ENCODE measurements at places on chromosomes 5 and 9.

DNA sequence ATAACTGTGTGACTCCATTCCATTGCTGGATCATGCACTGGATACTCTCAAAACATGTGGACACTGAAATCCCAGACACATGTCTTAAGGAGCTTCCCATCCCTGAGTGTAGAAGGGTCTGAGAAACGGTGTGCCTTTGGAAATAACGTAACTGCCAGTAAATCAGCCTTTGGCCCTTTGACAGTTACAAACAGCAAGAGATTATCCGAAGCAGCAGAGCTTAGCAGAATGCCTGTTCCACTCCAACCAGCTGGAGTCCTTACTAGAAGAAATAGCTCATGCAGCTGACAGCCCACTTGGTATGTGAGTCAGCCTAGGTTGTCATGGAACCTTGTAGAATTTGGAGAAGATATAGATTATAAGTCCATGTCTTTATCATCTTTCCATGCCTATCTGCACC, 7.0 kb downstream of the TMEM252 start:
- no peak for DNase-seq

DNA sequence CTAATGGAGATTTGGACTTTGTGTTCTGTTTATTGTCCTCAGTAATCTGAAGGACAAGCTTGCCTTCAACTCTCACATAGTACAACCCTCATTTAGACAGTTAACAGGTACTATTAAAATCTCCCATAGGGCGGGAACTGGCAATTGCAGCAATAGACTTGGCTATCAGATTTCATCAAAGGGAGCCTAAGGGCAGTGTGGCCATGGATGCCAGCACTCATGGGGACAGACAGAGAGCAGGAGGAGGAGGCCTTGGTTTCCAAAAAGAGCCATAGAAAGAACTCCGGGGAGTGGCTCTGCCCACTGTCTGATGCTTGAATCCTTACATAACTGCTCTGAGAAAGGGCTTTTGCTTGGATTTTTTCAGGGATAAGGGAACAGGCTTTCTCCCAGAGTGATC, 6.8 kb downstream of the SLC36A1 start:
- no peak for DNase-seq

DNA sequence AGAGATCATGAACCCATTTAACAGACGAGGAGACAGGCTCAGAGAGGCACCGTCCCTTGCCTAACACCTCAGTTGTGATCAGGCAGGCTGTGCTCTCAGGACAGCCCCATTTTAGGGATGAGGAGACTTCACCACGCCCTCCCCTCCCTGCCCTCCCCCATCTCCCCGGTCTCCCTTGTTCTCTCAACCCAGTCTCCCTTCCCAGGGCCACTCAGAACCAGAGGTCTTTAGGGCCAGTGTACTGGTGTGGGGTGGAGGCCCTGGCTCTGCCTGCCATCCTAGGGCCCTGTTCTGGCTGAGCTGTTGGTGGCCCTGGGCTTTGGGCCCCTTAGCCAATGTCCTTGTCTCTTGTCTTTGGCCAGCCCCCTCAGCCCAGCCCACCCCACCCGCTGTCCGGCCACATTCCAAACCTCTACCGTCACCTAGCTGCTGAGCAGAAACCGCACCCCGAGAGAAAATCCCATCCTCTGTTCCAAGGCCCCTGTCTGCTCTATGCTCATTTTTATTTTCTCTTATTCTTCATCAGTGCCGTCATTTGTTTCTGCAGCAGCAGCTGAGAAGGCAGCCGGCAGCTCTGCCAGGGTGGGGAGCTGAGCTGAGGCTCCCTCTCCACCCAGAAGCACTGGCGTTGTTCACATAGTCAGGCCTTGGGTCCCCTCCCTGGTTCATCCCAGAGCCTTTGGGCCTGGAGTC, 33.9 kb downstream of the OLFML2A start:
- DNase-seq = no peak

DNA sequence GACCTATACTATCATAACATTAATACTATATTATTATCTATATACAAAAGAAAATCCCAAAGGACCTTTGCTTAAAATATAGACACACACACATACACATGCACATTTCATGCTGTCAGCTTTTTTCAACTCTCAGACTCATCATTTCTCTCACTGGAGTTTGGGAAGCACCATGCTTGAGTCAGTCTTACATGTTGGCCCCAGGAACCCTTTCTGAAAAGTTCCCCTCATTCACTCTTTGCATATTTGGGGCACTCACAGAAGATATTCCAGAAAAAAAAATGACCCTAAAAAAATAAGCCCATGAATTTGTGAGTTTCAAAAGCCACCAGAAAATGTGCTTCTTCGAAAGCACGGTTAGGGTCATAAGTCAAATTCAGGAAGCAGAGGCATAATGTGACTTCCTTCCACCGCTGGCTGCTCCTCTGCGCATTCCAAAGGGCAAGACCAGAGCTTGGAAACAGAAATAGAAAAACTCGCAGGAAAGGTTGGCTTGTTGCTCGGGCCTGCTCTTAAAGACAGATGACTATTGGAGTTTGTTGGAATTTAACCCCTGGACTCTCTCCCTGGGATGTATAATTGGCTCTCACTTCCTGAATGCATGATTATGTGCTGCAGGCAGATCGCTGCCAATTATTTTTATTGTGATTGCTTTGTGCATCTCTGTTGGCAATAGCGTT, 129.7 kb upstream of the IQGAP2 start:
- no peak for DNase-seq

DNA sequence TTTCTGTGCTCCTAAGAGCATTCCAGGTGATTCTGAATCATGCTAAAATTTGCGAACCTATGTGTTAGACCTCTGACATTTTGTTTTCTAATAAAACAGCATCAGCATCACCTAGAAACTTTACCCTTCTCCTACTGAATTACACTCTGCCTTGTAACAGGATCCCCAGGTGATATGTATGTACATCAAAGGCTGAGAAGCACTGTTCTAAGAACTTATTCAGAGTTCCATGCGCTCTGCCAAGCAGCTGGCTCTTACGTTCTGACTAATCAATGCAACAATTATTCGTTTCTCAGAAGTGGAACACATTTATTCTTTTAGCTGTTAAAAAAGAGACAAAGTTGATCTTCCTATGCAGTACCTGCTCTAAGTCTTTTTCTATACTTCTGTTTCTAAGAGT, 228.6 kb downstream of the SLF1 start:
- DNase-seq = no peak

DNA sequence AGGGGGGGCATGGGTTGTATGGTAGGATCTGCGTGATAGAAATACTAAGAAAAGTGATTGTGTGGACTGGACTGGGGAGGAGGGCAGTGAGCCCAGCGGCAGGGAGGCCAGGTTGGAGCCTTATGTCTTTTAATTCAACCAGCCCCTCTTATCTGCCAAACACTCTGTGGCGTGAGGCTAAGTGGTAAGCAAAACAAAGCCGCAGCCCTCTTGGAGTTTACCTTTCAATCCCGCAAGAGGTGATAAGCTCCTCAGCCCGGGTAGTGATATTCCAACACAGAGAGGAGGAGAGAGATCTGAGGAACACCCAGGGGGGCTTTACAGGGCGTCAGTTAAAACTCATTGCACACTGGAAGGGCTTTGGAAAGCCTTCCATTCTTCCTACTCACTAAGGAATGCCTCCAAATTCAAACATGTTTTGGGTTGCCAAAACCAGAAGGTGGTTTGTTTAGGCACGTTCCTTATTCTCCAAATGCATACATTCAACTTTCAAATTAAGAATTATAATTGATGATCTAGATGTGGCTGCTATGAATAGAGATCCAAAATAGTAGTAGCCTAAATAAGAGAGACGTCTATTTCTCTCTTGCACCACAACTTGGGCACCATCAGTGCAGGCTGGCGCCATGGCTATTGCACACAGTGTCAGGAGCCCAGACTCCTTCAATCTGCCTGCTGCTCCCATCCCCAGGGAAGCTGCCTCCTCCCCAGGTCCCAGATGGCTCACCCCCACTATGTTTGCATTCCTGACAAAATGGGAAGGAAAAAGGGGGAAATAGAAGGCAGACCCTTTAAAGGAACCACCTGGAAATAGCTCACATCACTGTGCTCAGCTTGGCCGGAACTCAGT, 75.1 kb upstream of the FSTL4 start:
- no peak for DNase-seq

DNA sequence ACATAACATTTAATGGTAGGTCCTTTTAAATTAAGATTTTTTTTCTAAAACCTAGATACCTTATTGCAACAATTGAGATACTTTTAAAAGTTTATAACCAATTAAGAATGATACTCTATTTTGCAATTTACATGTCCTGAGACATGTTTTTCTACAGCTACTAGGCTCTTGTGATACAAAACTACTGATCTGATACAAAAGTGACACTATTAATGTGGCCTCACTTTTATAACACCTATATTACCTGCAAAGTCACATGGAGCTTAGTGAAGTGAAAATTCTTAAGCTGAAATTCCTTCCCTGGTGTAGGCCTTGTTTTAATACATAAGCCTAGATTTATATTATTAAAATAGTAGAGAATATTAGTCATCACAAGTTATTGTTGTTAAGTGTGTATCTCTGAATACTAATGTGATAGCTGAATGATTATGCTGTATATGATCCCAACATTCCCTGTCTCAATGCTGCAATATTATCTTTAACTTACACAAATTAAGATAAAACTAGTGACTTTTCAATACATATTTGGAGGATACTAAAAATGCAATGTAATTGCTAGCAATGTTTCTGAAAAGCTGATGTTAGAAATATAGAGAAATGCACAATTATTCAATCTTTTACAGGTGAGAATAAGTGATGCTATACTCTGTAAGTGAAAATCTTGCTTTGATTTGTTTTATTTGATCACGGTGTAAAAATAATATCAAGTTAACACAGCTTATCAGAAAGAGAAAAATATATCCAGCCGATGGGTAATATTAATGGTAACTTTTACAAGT, 2.6 kb downstream of the NFIB start:
- DNase-seq = no peak

DNA sequence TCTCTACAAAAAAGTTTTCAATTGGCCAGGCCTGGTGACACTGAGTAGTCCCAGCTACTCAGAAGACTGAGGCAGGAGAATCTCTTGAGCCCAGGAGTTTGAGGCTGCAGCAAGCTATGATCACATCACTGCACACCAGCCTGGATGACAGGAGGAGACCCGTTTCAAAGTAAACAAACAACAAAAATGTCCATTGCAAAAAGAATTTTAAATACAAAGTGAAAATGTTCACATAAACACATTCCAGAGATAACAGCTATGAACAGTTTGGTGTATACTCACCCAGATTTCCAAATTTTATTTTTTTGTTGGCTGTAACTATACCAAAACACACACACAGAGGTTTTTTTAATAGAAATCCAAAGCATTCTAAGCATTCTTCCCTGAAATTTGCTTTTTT, 39.8 kb downstream of the ADRA1B start:
- no peak for DNase-seq

DNA sequence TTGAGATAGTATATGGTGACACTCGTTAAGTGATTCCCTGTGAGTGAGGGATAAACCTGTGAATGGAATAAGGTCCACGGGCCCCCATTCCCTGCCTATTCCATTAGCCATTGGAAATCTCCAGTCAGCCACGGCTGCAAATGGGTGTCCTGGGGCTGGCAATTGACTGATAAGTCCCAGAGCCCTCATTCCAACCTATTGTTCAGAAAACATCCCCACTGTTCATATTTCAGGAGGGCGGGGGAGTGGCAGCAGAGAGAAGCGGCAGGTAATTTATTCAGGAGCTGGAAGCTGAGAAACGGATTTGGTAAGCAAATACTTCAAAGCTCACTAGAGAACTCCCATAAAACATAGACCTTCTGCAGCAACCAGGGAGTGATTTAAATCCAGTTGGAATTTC, 42.0 kb downstream of the TMEM174 start:
- no peak for DNase-seq

DNA sequence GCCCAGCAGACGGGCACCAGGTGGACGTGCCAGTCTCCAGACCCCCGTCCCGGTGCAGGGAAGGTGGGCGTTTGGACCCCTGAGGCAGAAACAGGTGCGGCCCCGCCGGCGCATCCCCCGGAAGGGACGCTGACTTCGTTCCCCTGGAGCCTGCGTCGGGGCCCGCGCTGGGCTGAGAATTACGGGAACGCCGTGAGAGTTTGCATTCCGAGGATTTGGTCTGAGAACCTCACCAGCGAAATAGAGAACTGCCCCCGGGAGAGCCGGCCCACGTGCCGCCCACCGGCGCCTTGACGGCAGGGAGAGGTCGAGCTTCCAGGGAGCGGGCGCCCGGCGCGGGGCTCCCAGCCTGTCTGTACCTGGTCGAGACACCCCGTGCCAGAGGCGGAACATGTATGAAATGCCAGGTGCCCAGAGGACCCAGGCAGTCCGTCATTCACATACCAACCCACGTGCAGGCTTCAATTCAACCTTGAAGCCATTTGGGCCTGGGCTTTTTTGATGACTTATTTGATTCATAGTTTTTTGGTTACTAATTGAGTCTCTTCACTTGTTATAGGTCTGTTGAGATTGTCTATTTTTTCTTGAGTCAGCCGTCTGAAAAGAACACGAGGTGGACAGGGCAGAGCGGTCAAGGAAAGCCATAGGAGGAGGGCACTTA, 877 bp upstream of the CAMSAP1 start:
- no peak for DNase-seq

- no peak for DNase-seq
These were observed 14.6 kb upstream of the F2R start for GRCh38 chr5:76701298-76701697.

Measured in activated T-helper 1 cell treated with Interleukin-2 at 50 U/mL for 16 hours (primary cell).